ENCODE measurements at places on chromosomes 16 and 17. TPM values are rescaled to one million over a fixed set of nuclear protein-coding genes. Genes with fewer than 3 reads are reported as not detected.
A peak's percentile ranks its signal among the peaks of the same experiment; 100 is the strongest.

PIGW gene
- polyA plus RNA-seq, result 10.2 TPM

GRCh38 chr16:46746821-46747776 lies 1.0 kb downstream of the MYLK3 start:
- no peaks in the 10 kb centered on the region for H3K27me3 ChIP-seq
- no peak for DNase-seq
- peaks cover 22% of the 10 kb centered on the region for H3K4me1 ChIP-seq
- H3K27ac ChIP-seq, result no peak overlapping the region
- no peak overlapping the region for H3K4me3 ChIP-seq

DNA sequence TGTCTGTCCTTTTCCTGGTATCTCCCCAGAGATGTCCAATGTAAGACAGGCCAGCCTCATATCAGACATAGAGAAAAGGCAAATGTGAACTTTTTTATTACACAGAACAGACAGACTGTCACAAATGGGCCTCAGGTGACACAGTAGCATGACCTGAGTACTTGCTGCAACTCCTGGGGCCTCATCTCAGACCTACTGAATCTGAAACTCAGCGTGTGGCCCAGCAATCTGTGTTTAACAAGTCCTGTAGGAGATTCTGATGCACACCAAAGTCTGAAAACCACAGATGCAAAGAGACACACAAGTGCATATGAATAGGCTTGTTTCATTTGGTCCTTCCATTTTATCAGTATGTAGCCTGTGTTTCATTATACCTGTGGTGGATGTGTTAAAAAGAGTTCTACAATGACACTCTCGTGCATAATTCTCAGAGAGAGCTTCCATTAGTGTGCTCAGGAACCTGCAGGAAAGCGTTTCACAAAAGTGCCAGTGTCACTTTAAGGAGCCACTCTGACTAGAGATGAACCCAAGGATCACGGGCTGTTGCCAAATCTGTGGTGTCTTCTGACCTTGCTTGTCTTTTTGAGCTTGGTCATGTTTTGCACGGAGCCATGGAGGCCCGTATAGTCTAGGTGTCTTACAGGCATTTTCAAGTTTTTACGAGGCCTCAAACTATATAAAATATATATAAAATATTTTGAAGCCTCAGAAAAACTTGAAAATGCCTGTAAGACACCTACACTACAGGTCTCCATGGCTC lies 33.8 kb upstream of the NF1 start:
- H3K36me3 ChIP-seq, result no peaks in the 10 kb centered on the region
- H3K4me1 ChIP-seq, result no peaks in the 10 kb centered on the region
- no peaks in the 10 kb centered on the region for H3K27me3 ChIP-seq

NR1D1 gene
- polyA plus RNA-seq, result 6.9 TPM

DNA sequence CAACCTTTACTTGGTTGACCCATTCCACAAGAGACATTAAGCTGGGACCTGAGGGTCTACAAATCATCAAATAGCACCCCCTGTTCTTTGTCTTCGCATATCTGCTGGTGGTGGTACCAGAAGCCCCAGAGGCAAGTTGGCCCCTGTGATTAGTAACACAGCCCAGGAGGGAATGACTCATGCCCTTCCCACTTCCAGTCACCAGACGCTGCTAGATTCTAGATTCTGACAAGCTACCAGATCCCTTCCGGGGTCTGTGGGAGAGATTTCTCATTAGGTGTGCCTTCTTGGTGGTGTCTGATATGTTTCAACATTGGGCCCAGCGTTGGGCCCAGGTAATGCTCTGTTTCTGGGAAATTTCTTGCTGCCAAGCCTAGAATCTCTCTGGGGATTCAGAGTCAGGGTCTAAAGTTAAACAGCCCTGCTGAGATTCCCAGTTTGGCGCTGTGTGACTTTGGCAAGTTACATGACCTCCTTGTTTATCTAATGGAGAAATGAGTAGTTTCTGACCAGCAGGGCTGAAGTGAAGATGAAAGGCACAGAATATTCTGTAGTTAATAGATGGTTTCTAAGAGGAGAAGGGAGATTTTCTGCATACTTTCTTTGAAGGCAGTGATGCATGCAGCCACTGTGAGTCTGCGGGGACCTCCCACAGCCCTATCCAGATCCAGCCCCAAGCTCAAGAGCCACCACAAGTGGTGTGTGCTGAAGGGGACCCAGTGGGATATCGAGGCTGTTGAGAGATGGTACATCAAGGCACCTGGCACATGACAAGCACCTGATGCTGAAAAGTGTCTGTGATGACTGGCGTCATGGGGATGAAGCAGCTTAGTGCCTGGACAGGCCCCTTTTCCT lies 3.9 kb downstream of the TRPV2 start:
- H3K27ac ChIP-seq, result peak overlapping the region; percentile 86
- no peaks in the 10 kb centered on the region for H3K27me3 ChIP-seq
- no peak overlapping the region for H3K4me3 ChIP-seq
- DNase-seq, result peak; percentile 84
- no peaks in the 10 kb centered on the region for H3K36me3 ChIP-seq

DNA sequence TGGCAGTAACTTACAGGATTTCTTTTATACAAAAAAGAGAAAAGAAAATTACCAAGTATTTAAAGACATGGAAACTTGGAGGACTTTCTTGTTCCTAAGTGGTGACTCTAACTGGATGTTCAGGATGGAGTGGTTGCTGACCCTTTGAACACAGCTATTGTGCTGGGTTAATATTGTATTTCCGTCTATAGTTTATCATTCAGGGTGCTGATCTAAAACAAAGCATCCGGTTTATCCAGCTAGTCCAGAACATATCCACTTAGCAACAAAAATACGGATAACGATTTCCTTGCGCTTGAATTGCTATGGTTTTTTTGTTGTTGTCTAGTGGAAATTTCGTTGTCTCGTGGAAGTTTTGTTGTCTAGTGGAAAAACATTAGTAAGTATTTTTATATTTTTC lies 38.2 kb downstream of the SNTB2 start:
- no peak overlapping the region for H3K27ac ChIP-seq
- no peaks in the 10 kb centered on the region for H3K36me3 ChIP-seq
- DNase-seq, result no peak
- no peaks in the 10 kb centered on the region for H3K27me3 ChIP-seq
- H3K4me3 ChIP-seq, result no peak overlapping the region

GRCh38 chr17:42184713-42185620 lies at the start of gene HCRT:
TSS of gene HCRT (minus strand) at chr17:42185452. CDS start at chr17:42185365, 87 bp downstream.
- H3K36me3 ChIP-seq, result no peaks in the 10 kb centered on the region
- H3K27me3 ChIP-seq, result peaks cover 42% of the 10 kb centered on the region
- no peak within 1 kb of the TSS for H3K27ac ChIP-seq
- H3K4me1 ChIP-seq, result peaks cover 17% of the 10 kb centered on the region

DNA sequence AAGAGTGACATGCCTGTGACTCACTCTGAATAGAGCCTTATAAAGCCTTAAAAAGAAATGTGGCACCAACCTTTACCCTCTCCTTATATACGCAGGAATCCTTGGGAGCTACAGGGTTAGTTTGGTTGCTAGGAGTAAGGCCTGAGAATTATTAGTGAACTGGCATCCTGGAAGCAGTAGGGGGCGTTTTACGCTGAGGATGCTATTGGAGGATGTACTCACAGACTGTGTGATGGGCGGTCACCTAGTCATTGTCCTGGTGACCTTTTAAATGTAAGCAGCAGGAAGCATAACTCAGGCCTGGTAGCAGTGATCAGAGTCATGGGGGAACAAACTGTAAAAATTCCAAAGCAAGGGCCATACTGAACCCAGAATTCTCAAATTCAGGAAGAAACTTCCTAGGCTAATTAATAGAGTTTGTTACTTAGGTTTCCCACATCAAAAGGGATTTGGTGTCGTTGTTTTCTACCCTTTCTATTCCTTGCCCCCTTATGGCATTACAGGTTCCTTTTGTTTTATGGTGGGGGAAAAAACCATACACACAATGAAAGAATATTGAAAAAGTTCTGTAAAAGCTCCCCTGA lies 153.8 kb downstream of the SNX11 start:
- H3K27ac ChIP-seq, result no peak overlapping the region
- H3K4me1 ChIP-seq, result peaks cover 13% of the 10 kb centered on the region
- no peaks in the 10 kb centered on the region for H3K27me3 ChIP-seq
- DNase-seq, result peak; percentile 23
- no peaks in the 10 kb centered on the region for H3K36me3 ChIP-seq

- H3K4me1 ChIP-seq, result no peaks in the 10 kb centered on the region
- no peaks in the 10 kb centered on the region for H3K36me3 ChIP-seq
- no peak overlapping the region for H3K27ac ChIP-seq
- H3K4me3 ChIP-seq, result no peak overlapping the region
Observed at GRCh38 chr17:34172390-34172918, 82.6 kb upstream of the CCL2 start.

- H3K36me3 ChIP-seq, result no peaks in the 10 kb centered on the region
- H3K4me3 ChIP-seq, result no peak overlapping the region
- H3K27me3 ChIP-seq, result no peaks in the 10 kb centered on the region
- no peak for DNase-seq
- H3K4me1 ChIP-seq, result no peaks in the 10 kb centered on the region
- no peak overlapping the region for H3K27ac ChIP-seq
Observed at GRCh38 chr17:14781123-14781522, 480.2 kb downstream of the HS3ST3B1 start.

- no peaks in the 10 kb centered on the region for H3K36me3 ChIP-seq
- H3K4me1 ChIP-seq, result peaks cover 40% of the 10 kb centered on the region
- peak overlapping the region; percentile 99 for H3K4me3 ChIP-seq
- no peak for DNase-seq
- peak overlapping the region; percentile 98 for H3K27ac ChIP-seq
- H3K27me3 ChIP-seq, result no peaks in the 10 kb centered on the region
Observed at GRCh38 chr17:78358538-78359320, 1.1 kb downstream of the SOCS3 start.

- H3K4me1 ChIP-seq, result no peaks in the 10 kb centered on the region
- DNase-seq, result peak; percentile 79
- no peak overlapping the region for H3K4me3 ChIP-seq
- no peak overlapping the region for H3K27ac ChIP-seq
- H3K27me3 ChIP-seq, result no peaks in the 10 kb centered on the region
Observed at GRCh38 chr17:9817086-9817485, 4.8 kb downstream of the GSG1L2 start.

GRCh38 chr17:61504697-61505096 lies 52.5 kb downstream of the TBX4 start:
- no peak overlapping the region for H3K4me3 ChIP-seq
- DNase-seq, result no peak
- H3K27me3 ChIP-seq, result no peaks in the 10 kb centered on the region
- peak overlapping the region; percentile 50 for H3K27ac ChIP-seq
- peaks cover 8% of the 10 kb centered on the region for H3K4me1 ChIP-seq
- no peaks in the 10 kb centered on the region for H3K36me3 ChIP-seq

DNA sequence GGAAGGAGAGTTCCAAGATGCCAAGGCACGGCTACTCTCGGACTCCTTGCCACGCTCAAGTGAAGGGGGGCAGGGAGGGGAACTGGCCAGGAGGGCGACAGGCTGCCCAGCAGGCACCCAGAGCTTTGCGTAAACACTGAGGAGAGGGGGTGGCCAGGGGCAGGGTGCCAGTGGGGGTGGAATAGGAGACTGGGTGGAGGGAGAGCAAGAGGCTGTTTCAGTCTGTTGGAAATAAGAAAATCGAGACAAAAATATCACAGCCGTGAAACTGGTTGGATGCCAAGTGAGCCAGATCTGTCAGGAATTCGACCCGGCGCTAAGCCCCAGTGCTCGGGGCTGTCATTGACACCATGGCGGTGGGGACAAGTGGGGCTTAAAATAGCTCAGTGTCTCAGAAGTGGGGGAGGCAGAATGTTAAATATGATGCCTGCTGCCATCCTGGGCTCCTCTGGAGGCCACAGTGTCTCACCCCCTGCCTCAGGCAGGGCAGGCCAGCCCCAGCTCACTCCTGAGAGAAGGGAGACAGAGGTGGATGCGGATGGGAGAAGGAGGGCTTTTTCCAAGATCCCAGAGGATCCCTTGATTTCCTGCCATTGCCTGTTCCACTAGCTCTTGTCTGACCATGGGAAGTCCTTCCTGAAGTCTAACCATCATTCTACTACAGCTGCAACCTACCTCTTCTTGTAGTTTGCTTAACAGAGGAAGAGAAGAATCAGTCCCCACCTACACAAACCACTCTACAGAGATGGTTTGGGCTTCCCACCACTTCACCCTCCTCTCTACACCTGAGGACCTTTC lies 9.5 kb downstream of the PNMT start:
- H3K27me3 ChIP-seq, result no peaks in the 10 kb centered on the region
- H3K27ac ChIP-seq, result peak overlapping the region; percentile 89
- H3K36me3 ChIP-seq, result no peaks in the 10 kb centered on the region
- no peak for DNase-seq

DNAH2 gene
- 4.0 TPM for polyA plus RNA-seq

DNA sequence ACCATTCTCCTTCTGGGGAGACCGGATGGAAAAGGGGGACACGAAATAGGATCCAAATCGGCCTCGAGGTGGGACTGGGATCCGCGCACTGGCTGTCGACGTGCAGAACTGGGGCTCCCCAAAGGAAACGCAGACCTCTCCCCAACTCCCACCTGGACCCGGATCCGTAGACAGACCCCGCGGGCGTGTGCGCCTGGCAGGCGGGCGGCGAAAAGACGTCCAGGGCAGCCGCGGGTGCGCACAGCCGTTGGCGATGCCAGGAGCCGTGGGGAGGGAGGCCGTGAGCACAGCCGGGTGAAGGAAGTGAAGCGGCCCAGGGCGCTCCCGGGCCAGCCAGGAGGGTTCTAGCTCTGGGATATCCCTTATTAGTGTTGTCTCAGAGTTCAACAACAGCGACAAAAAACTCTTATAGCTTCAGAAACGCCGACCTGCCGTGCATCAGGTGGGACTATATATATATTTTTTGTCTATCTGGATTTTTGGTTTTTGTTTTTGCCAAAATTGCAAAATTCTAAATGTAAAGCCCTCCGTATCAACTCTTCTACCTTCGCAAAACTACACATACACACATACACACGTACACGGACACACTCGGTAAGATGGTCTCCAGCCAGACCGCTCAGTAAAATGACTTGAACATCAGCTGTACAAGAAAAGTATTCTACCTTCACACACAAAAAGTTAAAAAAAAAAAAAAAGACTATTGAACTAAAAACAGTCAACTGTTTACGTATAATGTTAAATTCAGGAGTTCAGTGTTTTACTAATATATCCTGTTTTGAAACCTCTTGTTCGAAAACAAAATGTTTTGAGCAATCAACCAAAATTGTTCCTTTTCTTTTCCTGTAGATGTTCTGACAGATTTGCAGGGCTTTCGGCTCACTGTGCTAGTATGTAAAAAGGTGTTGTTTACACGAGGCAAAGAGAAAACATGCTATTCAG lies 5.2 kb upstream of the AATF start:
- H3K27me3 ChIP-seq, result peaks cover 94% of the 10 kb centered on the region
- H3K36me3 ChIP-seq, result no peaks in the 10 kb centered on the region
- H3K4me3 ChIP-seq, result no peak overlapping the region
- peaks cover 2% of the 10 kb centered on the region for H3K4me1 ChIP-seq
- DNase-seq, result peak; percentile 5
- no peak overlapping the region for H3K27ac ChIP-seq

DNAAF1 gene
- 0.31 TPM for polyA plus RNA-seq

C17orf78 gene
- 0.54 TPM for polyA plus RNA-seq

DNA sequence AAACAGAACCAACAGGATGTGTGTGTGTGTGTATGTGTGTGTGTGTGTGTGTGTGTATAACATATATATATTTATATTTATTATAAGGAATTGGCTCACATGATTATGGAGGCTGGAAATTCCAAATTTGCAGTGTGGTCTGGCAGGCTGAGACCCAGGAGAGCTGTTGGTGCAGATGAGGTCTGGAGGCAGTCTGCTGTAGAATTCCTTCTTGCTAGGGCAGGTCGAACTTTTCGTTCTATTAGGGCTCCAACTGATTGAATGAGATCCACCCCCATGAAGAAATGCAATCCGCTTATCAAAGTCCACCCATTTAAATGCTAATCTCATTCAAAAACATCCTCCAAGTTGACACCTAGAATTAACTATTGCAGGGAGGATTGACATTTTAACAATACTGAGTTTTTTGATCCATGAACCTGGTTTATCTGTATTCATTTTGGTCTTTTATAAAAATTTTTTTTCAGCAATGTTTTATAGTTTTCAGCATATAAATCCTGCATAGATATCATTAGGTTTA lies 85.0 kb downstream of the CYLD start:
- DNase-seq, result no peak
- no peak overlapping the region for H3K27ac ChIP-seq
- no peaks in the 10 kb centered on the region for H3K4me1 ChIP-seq
- H3K36me3 ChIP-seq, result no peaks in the 10 kb centered on the region
- H3K4me3 ChIP-seq, result no peak overlapping the region

CCL14 gene
- 1.7 TPM for polyA plus RNA-seq
